ENCODE measurements at places on chromosomes 5 and 9. TPM values are rescaled to one million over a fixed set of nuclear protein-coding genes. Genes with fewer than 3 reads are reported as not detected.
A peak's percentile ranks its signal among the peaks of the same experiment; 100 is the strongest.

DNA sequence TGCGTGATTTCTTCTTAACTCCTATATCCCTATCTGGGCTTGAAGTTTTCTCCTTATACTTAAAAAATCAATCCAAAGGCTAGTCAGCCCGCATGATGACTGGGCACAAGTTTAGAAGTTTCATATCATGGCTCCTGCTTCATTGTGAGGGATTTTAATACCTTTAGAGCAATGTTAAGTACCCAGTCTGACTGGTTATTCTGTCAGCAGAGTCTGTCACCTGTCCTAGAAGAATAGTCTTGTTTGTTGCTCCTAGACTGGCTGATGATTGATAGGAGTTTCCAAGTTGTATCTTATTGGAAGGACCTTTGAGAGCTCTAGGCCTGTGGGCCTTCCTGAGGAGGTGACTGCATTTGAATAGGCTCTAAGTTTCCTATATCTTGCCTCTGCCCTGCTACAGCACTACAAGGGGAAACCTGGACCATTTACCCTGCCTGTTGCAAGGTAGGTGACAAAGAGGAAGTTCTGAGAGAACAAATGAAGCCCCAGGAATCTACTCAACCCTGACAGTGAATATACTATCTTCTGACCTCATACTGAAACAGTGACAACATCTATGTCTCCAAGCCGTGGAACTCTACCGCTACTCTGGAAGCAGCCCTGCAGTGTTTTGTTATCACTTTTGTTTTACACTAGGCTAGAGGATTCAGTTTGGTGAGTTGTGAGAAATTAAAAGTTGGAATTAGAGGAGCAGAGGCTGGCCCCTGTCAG lies 66.5 kb downstream of the F2RL2 start:
- DNase-seq = no peak

GRCh38 chr9:68577774-68578591 lies 37.3 kb upstream of the TMEM252 start:
- no peak for DNase-seq

- DNase-seq = no peak
These were observed 198.6 kb upstream of the SH3GL2 start for GRCh38 chr9:17380126-17380861.

DNA sequence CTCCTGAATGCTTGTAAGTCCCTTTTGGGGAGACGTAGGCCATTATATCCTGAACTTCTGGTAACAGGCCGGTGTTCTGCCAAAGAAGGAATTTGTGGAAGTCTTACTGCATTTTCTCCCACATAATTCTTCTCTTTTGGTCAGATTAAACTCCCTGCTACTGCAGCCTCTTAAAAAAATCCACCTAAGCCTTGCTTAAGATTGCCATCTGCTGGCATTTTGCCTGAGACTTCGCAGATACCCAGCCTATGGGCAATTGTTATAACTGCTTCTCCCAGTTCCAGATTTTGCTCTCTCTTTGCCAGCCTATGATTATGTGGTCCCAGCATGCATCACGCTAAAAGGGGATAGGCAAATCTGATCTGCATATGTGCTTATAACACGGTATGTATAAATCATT lies 391.6 kb upstream of the CHD1 start:
- DNase-seq = peak; percentile 51

DNA sequence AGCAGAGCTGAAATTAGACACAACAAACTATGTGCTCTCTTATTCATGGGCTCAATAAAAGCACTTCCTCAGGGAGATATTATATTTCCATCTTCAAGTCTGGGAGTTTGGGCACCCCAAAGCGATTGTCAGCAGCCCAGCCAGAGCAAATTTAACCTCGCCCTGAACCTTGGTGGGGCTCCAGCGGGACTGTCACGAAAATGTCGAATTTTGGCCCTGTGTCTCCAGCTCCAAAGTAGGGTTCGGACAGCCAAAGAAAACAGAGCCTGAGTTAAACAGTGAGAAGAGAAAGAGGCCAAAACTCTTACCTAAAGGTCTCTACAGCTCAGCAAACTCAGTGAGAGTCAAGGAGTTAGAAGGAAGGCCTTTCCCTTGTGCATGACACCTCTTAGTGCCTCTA lies 432.9 kb downstream of the SPATA31D1 start:
- no peak for DNase-seq

DNA sequence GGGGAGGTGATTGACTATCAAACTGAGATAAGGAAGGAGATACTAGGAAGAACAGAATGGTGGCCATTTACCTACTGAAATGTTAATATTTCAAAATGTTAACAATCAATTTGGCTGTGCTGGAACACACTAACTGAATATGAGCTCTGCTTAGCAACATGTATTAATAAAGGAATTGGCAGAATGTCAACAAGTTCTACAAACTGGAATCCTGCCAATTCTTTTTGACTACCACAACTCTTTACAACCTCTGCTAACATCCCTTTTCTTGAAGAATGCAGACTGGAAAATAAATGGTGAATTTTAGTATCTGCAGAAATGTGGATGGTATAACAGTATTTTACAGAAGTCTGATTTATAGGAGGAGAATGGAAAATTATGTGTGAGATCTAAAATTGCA lies 446.4 kb downstream of the ISL1 start:
- no peak for DNase-seq

- no peak for DNase-seq
These were observed 107.2 kb downstream of the C5orf15 start for GRCh38 chr5:133861161-133861737.

GRCh38 chr9:100322954-100323536 lies 29.7 kb downstream of the TEX10 start:
- DNase-seq = peak; percentile 70

GRCh38 chr5:150305095-150305494 lies 2.4 kb upstream of the ARSI start:
- no peak for DNase-seq

- peak; percentile 33 for DNase-seq
These were observed 2.4 kb downstream of the MAP1B start for GRCh38 chr5:72109625-72110024.

The PHYHD1 gene
- 10.4 TPM for total RNA-seq

The MEIKIN gene
- total RNA-seq = not detected
